Testis (tissue), 5 donors: ENCODE measurements at places on chromosomes 16 and 17. TPM values are rescaled to one million over a fixed set of nuclear protein-coding genes. Genes with fewer than 3 reads are reported as not detected.

GRCh38 chr17:30324723-30325122 lies 9.1 kb downstream of the TMIGD1 start:
- H3K4me3 ChIP-seq: no peak overlapping the region
- no peaks in the 10 kb centered on the region for H3K36me3 ChIP-seq
- H3K4me1 ChIP-seq: no peaks in the 10 kb centered on the region
- no peak overlapping the region for H3K27ac ChIP-seq
- DNase-seq: no peak

DNA sequence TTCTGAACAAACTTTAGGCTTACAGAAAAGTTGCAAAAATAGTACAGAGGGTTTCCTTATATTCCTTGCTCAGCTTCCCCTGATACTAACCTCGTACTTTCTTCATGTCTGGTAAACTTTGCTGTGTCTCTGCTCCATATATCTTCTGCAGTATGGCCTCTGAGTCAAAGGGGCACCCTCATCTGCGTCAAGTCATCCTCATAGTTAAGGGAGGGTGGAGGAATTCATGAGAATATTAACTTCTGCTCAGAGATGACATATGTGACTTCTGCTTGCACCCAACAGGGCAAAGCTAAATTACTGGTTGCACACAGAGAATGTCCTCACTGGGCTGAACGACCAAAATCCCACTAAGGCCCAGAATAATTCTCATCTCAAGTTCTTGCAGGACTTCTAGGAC lies 4.3 kb upstream of the CCL7 start:
- no peak overlapping the region for H3K27ac ChIP-seq
- no peak for DNase-seq
- H3K4me1 ChIP-seq: no peaks in the 10 kb centered on the region
- no peaks in the 10 kb centered on the region for H3K36me3 ChIP-seq
- no peak overlapping the region for H3K4me3 ChIP-seq

DNA sequence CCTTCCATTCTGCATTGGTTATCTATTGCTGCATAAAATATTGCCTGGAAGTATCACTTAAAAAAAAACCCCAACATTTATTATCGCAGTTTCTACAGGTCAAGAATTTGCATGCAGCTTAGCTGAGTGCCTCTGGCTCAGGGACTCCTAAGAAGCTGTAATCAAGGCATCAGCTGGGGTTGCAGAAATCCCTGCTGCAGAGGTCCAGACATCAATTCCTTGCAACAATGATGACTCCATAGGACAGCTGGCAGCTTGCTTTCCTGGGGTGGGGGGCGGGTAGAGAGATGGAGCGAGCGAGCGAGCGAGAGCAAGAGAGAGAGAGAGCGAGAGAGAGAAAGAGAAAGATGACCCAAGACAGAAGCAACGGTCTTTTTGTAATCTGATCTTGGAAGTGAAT lies 308.1 kb downstream of the HAPSTR1 start:
- DNase-seq: no peak
- H3K27me3 ChIP-seq: no peaks in the 10 kb centered on the region
- no peak overlapping the region for H3K27ac ChIP-seq
- H3K36me3 ChIP-seq: no peaks in the 10 kb centered on the region
- H3K4me1 ChIP-seq: no peaks in the 10 kb centered on the region

- no peaks in the 10 kb centered on the region for H3K27me3 ChIP-seq
- no peak overlapping the region for H3K4me3 ChIP-seq
- H3K27ac ChIP-seq: no peak overlapping the region
- H3K4me1 ChIP-seq: no peaks in the 10 kb centered on the region
- H3K36me3 ChIP-seq: no peaks in the 10 kb centered on the region
Measured at GRCh38 chr17:80047176-80047575, 10.7 kb downstream of the CCDC40 start.

GRCh38 chr16:72999541-73000019 lies 48.3 kb downstream of the ZFHX3 start:
- H3K27ac ChIP-seq: no peak overlapping the region
- no peaks in the 10 kb centered on the region for H3K27me3 ChIP-seq
- H3K4me3 ChIP-seq: no peak overlapping the region
- peaks cover 3% of the 10 kb centered on the region for H3K4me1 ChIP-seq
- H3K36me3 ChIP-seq: no peaks in the 10 kb centered on the region

GRCh38 chr17:34156741-34157589 lies 98.1 kb upstream of the CCL2 start:
- peak overlapping the region; percentile 21 for H3K4me3 ChIP-seq
- H3K27ac ChIP-seq: no peak overlapping the region
- no peaks in the 10 kb centered on the region for H3K27me3 ChIP-seq
- no peaks in the 10 kb centered on the region for H3K36me3 ChIP-seq

GRCh38 chr16:85568519-85568918 lies 44.6 kb upstream of the GSE1 start:
- no peak overlapping the region for H3K27ac ChIP-seq
- no peak overlapping the region for H3K4me3 ChIP-seq
- H3K27me3 ChIP-seq: no peaks in the 10 kb centered on the region
- H3K36me3 ChIP-seq: no peaks in the 10 kb centered on the region
- peak; percentile 65 for DNase-seq

DNA sequence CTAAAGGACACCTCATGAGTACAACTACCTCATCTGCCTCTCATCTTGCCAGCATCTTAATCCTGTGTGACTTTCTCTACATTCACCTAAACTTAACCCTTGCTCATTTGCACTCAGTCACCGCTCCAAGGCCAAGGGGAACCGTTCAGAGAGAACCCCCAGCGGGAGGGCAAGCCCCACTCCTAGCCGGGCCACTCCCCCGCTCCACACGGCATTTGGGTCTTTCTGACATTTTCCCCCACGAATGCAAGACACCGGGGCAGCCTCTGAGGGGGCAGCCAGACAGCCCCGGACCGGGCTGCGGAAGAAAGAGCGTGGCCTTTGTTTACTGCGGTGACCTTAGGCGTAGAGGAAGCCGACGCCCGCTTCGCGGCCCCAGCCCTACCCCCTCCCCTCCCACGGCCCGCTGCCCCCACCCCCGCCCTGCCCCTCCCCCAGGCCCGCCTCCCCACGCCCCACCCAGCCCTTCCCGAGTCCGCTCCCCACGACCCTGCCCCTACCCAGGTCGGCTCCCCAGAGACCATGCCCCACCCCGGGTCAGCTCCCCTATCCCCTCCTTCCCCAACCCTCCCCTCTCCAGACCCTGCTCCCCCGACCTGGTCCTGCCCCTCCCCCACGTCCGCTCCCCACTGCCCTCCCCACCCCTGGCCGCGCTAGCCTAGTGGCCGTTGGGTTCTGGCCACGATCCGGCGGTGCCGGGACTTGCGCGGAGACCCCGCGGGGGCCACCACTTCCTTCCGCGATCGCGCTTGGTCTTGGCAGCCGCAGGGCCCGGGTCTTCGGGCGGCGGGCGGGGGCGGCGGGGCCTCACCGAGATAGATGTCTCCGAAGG lies 789 bp downstream of the CSNK1D start:
- H3K27ac ChIP-seq: peak overlapping the region; percentile 95
- H3K27me3 ChIP-seq: no peaks in the 10 kb centered on the region
- no peaks in the 10 kb centered on the region for H3K36me3 ChIP-seq

- H3K4me1 ChIP-seq: no peaks in the 10 kb centered on the region
- no peaks in the 10 kb centered on the region for H3K36me3 ChIP-seq
- H3K27ac ChIP-seq: no peak overlapping the region
- H3K27me3 ChIP-seq: no peaks in the 10 kb centered on the region
- no peak for DNase-seq
Measured at GRCh38 chr17:1552932-1553331, 9.7 kb downstream of the PITPNA start.

- no peak overlapping the region for H3K4me3 ChIP-seq
- no peak overlapping the region for H3K27ac ChIP-seq
- no peaks in the 10 kb centered on the region for H3K27me3 ChIP-seq
- DNase-seq: no peak
Measured at GRCh38 chr17:27284811-27285415, 9.0 kb upstream of the WSB1 start.

GRCh38 chr16:30934827-30935557 lies 11.6 kb downstream of the FBXL19 start:
- no peak overlapping the region for H3K4me3 ChIP-seq
- peaks cover 29% of the 10 kb centered on the region for H3K4me1 ChIP-seq
- no peak overlapping the region for H3K27ac ChIP-seq
- no peaks in the 10 kb centered on the region for H3K27me3 ChIP-seq
- no peaks in the 10 kb centered on the region for H3K36me3 ChIP-seq
- peak; percentile 76 for DNase-seq

GRCh38 chr16:89443727-89444084 lies 46.7 kb downstream of the ANKRD11 start:
- no peak for DNase-seq
- H3K4me3 ChIP-seq: no peak overlapping the region
- no peaks in the 10 kb centered on the region for H3K36me3 ChIP-seq
- H3K27ac ChIP-seq: no peak overlapping the region
- no peaks in the 10 kb centered on the region for H3K27me3 ChIP-seq

DNA sequence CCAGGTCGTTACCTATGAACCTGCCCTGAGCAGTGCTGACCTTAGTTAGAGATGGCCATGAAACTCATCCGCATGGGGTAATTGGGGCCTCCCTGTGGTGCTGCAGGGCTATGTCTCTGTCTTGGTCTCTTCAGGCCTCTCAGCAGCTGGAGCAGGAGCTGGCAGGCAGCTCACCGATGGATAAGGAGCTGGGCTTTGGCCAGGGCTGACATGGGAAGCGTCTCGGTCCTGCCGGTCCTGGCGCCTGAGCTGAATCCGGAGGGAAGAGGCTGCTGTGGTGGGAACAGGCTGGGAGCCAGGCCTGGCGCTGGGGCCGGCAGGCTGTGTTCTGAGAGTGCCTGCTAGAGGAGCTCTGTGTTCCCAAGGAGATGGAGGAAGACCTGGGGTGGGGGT lies 10.1 kb downstream of the IL32 start:
- DNase-seq: peak; percentile 87
- H3K4me1 ChIP-seq: peaks cover 5% of the 10 kb centered on the region
- H3K36me3 ChIP-seq: no peaks in the 10 kb centered on the region
- H3K27ac ChIP-seq: peak overlapping the region; percentile 25

The BTBD17 gene
- total RNA-seq: 1.2 TPM

The CPHXL2 gene
- total RNA-seq: not detected

The ABCA9 gene
- total RNA-seq: 13.8 TPM

The JPH3 gene
- total RNA-seq: 8.3 TPM

The KRTAP4-1 gene
- not detected for total RNA-seq

The TBC1D3B gene
- 10.8 TPM for total RNA-seq

The SLFN14 gene
- total RNA-seq: 0.55 TPM

The KRTAP17-1 gene
- not detected for total RNA-seq

The NOG gene
- 5.2 TPM for total RNA-seq
